ENCODE measurements at places on chromosomes 2 and 18. TPM values are rescaled to one million over a fixed set of nuclear protein-coding genes. Genes with fewer than 3 reads are reported as not detected.

- peaks cover 75% of the 10 kb centered on the region for H3K27me3 ChIP-seq
- H3K36me3 ChIP-seq: no peaks in the 10 kb centered on the region
- H3K4me1 ChIP-seq: no peaks in the 10 kb centered on the region
- no peak for DNase-seq
- no peak overlapping the region for H3K4me3 ChIP-seq
Measured at GRCh38 chr18:36295880-36296301, 1.6 kb upstream of the FHOD3 start.

DNA sequence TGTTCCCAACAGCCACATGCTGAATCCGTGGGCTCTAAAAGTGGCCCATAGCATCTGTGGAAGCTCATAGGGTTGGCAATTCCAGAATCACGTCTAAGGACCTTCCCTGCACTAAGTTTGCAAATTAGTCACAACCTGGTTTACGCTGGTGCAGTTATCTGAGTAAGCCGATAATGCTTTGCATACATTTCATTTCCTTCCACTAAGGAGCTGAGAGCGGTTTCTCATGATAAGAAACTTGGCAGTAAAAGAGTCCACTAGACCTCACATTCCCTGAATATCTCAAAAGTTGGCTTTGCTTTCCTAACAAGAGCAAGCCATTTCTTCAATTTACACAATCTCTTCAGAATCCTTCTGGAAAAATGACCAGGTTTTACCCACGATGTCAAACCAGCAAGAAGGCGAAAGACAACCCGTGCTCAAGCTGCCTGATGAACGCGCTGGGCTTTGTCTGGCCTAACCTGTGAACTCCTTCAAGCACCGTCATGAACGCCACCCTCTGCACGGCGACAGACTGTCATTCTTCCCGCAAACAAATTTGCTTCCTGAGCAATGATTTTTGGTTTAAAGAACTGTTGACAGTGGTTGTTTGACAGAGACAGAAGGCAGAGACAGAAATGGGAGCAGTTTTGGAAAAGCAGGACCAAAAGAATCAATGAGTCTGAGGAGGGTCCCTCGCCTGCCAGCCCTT, 73.0 kb upstream of the COPS8 start:
- no peak overlapping the region for H3K4me3 ChIP-seq
- H3K27me3 ChIP-seq: no peaks in the 10 kb centered on the region
- H3K36me3 ChIP-seq: no peaks in the 10 kb centered on the region
- DNase-seq: no peak
- H3K27ac ChIP-seq: no peak overlapping the region

DNA sequence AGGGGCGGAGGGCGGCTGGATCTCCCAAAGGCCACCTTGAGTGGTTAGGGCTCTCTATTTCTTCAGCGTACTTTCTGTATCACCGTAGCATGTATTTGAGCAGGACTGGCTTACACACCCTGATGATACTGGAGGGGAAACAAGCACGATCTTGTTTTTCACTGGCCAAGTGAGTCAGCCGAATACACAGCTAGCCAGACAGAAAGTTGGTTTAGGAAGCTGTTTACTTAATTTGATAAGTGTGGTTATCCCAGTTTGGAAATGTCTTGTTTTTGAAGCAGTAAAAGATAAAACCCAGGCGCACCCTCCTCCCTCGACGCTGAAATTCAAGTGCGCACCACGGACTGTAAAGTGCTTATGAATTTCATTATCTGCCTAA, 582 bp downstream of the RIOK3 start:
- no peaks in the 10 kb centered on the region for H3K4me1 ChIP-seq
- H3K36me3 ChIP-seq: peaks cover 21% of the 10 kb centered on the region
- DNase-seq: no peak
- H3K4me3 ChIP-seq: peak overlapping the region; percentile 94
- peak overlapping the region; percentile 58 for H3K27ac ChIP-seq
- no peaks in the 10 kb centered on the region for H3K27me3 ChIP-seq

- no peak overlapping the region for H3K4me3 ChIP-seq
- H3K4me1 ChIP-seq: no peaks in the 10 kb centered on the region
- DNase-seq: no peak
- no peaks in the 10 kb centered on the region for H3K36me3 ChIP-seq
- no peaks in the 10 kb centered on the region for H3K27me3 ChIP-seq
Measured at GRCh38 chr2:121171625-121172119, 113.3 kb downstream of the TFCP2L1 start.

- no peak for DNase-seq
- H3K4me1 ChIP-seq: no peaks in the 10 kb centered on the region
- no peaks in the 10 kb centered on the region for H3K27me3 ChIP-seq
- H3K36me3 ChIP-seq: no peaks in the 10 kb centered on the region
Measured at GRCh38 chr2:154097833-154098398, 226.2 kb downstream of the GALNT13 start.

The SCN9A gene
- not detected for total RNA-seq

DNA sequence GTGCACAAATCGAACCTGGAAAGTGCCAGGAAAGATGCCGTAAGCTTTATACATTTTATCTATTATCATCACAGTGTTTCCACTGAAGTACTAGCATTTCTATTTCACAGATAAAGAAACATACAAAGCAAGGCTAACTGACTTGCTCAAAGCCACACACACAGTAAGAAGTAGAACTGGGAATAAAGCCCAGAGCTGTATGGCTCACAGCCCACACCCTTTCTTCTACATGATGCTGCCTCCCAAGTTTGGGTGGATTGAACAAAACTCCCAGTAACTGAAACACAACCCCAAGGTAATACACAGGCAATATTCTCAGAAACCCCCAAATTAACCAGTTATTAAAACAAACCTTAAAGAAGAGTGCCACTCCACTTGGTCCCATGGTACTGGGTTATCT, 11.2 kb downstream of the SAP130 start:
- no peak overlapping the region for H3K4me3 ChIP-seq
- H3K27ac ChIP-seq: no peak overlapping the region
- DNase-seq: no peak
- no peaks in the 10 kb centered on the region for H3K4me1 ChIP-seq
- H3K36me3 ChIP-seq: peaks cover 89% of the 10 kb centered on the region
- H3K27me3 ChIP-seq: no peaks in the 10 kb centered on the region
